Melanocyte of skin (primary cell): ENCODE measurements at places on chromosomes 2 and 18. TPM values are rescaled to one million over a fixed set of nuclear protein-coding genes. Genes with fewer than 3 reads are reported as not detected.

Gene SALL3
- under 0.01 TPM in 1 of 2 replicates, not detected in the other for total RNA-seq

Gene TRAF3IP1
- 5.0 and 7.1 TPM in 2 replicates for total RNA-seq

Gene TMEM17
- 5.3 and 5.6 TPM in 2 replicates for total RNA-seq

Gene SLC9A4
- total RNA-seq, result not detected in 2 replicates

Gene MARCO
- total RNA-seq, result not detected in 2 replicates

Gene SP140
- total RNA-seq, result under 0.01 TPM in 1 of 2 replicates, not detected in the other

Gene STON1
- total RNA-seq, result 1.0 and 1.8 TPM in 2 replicates

Gene CHST10
- total RNA-seq, result 14.1 and 14.2 TPM in 2 replicates

Gene HOXD12
- not detected in 2 replicates for total RNA-seq

Gene ACMSD
- not detected in 2 replicates for total RNA-seq

Gene UGT1A10
- not detected in 2 replicates for total RNA-seq

Gene STEAP3
- 3.6 and 6.5 TPM in 2 replicates for total RNA-seq

Gene GPR45
- not detected in 2 replicates for total RNA-seq

Gene REG3G
- total RNA-seq, result not detected in 2 replicates

Gene SYT4
- total RNA-seq, result not detected in 2 replicates

Gene RBM43
- 4.1 and 8.0 TPM in 2 replicates for total RNA-seq

Gene PLCD4
- total RNA-seq, result 9.6 and 10.9 TPM in 2 replicates

Gene RAB27B
- 0.31 and 0.67 TPM in 2 replicates for total RNA-seq

Gene RNPEPL1
- 18.6 and 19.0 TPM in 2 replicates for total RNA-seq

Gene FBXO15
- total RNA-seq, result 0.73 and 1.4 TPM in 2 replicates

Gene KCNJ3
- not detected in 2 replicates for total RNA-seq

Gene CRIM1
- 9.7 and 12.0 TPM in 2 replicates for total RNA-seq

Gene HOXD1
- not detected in 2 replicates for total RNA-seq

Gene OTX1
- total RNA-seq, result under 0.01 and 0.34 TPM in 2 replicates

Gene GBX2
- total RNA-seq, result 0.69 TPM in 1 of 2 replicates, not detected in the other

Gene CTAGE1
- not detected in 2 replicates for total RNA-seq

Gene REEP1
- total RNA-seq, result 0.34 TPM in 1 of 2 replicates, not detected in the other

Gene SRSF7
- total RNA-seq, result 181 and 188 TPM in 2 replicates

Gene CABYR
- total RNA-seq, result 1.5 and 2.7 TPM in 2 replicates

Gene SERPINB4
- total RNA-seq, result not detected in 2 replicates

Gene CXCR1
- not detected in 2 replicates for total RNA-seq

Gene LAMA1
- 122 and 231 TPM in 2 replicates for total RNA-seq
